ENCODE measurements at places on chromosomes 12 and 14. TPM values are rescaled to one million over a fixed set of nuclear protein-coding genes. Genes with fewer than 3 reads are reported as not detected.

- DNase-seq = no peak
Observed at GRCh38 chr12:1703771-1704722, 13.2 kb downstream of the ADIPOR2 start.

GRCh38 chr14:94373708-94374107 lies 14.7 kb downstream of the SERPINA1 start:
- DNase-seq = no peak

DNA sequence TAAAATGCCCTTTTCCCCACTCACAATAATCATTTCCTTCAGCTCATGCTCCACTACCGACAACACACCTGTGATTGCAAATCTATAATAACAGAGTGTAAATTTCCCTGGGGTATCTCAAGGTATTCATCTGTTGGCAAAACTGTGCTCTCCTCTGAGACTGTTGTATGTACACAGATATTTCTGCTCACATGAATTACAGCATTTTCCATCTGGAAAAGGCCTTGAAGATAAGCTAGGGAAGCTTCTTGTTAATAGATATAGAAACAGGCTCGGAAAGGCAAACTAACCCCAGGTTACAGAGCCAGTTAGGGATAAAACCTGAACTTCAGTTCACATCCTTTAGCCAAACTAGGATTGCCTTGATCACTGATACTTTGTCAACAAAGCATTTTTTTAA lies 210.4 kb upstream of the KRR1 start:
- no peak for DNase-seq

DNA sequence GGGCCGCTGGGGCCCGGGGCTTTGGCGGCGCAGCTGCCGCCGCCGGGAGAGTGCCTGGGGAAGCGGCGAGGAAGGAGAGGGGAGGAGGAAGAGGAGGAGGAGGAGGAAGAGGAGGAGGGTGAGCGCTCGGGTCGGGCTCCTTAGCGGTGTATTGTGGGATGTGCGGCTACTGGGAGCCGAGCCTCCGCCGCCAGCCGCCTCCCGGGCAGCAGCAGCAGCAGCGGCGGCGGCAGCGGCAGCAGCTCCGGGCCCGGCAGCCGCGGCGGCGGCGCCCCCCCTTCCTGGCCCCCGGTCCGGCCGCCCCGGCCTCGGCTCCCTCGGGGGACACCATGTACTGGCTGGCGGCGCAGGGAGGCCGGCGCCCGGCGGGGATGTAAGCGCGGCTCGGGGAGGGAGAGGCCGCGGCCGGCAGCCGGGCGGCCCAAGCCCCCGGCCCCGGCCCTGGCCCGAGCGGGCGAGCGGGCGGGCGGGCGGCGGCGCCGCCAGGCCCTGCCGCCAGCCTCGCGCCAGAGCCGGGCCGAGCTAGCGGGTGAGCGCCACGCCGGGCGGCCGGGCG lies at the start of gene SETD1B:
Gene SETD1B (plus strand): TSS at position 149 of the 556 bp plus-strand sequence. CDS start 729 bp downstream, outside the sequence.
- no peak for DNase-seq

- DNase-seq = no peak
Observed at GRCh38 chr14:91654836-91655235, 77.0 kb downstream of the CATSPERB start.

- no peak for DNase-seq
Observed at GRCh38 chr12:113815031-113815430, 151.1 kb downstream of the RBM19 start.

GRCh38 chr12:90335566-90335965 lies 619.4 kb downstream of the CCER1 start:
- DNase-seq = no peak

GRCh38 chr14:33941718-33942117 lies 9.2 kb downstream of the EGLN3 start:
- DNase-seq = no peak

DNA sequence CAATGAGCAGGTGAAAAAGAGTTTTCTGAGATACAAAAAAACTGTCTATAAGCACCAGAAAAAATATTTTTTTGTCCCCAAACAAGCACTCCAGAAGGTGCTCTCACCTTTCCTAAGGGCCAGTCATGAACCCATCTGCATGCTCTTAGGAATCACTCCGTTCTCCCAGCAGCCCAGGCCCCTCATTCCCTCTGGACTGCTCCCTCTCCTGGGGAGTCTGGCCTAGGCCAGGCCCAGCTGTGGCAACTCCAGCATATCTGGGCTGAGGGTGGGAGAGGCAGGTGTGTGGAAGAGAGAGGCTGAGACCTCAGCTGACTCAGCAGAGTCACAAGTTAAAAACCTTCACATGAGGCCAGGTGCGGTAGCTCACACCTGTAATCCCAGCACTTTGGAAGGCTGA lies 54.6 kb downstream of the TRAFD1 start:
- no peak for DNase-seq

The STYK1 gene
- total RNA-seq = not detected

- DNase-seq = no peak
Observed at GRCh38 chr14:74480046-74480445, 13.1 kb downstream of the NPC2 start.

The KLRC3 gene
- 4.9 TPM for total RNA-seq

GRCh38 chr12:46154221-46154985 lies 114.4 kb downstream of the SLC38A1 start:
- DNase-seq = no peak

- no peak for DNase-seq
Observed at GRCh38 chr14:92012121-92012748, 27.6 kb downstream of the TRIP11 start.

DNA sequence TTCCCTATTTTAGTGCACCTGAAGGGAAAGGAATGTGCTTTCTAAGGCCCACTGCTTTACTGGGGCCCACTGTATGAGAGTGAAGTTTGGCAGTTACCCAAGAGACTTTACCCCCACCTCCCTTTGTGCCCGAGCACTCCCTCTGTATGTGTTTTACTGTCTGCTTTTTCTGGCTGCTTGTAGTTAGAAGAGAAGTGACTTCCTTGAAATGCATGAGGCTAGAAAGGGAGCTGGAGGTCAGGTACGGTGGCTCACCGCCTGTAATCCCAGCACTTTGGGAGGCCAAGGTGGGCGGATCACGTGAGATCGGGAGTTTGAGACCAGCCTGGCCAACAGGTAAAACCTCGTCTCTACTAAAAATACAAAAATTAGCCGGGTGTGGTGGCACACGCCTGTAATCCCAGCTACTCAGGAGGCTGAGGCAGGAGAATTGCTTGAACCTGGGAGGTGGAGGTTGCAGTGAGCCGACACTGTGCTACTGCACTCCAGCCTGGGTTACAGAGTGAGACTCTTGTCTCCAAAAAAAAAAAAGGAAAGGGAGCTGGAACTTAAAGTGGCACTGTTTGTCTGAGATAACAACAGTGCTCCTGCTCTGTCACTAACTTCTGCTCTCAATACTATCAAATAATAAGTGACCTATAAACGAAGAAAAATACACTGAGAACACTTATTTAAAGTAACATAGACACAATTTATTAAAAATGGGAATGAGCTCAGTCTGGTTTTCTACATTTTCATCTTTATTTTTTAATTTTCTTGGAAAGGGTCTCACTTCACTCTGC lies 5.8 kb downstream of the TRIP11 start:
- no peak for DNase-seq

GRCh38 chr12:5789469-5789968 lies 155.5 kb downstream of the ANO2 start:
- DNase-seq = no peak

- no peak for DNase-seq
Observed at GRCh38 chr12:3044141-3044630, 33.0 kb upstream of the TSPAN9 start.

- no peak for DNase-seq
Observed at GRCh38 chr14:90616881-90617280, 199.3 kb downstream of the TTC7B start.

- no peak for DNase-seq
Observed at GRCh38 chr14:93903342-93904184, 23.6 kb upstream of the FAM181A start.

The C12orf54 gene
- total RNA-seq = not detected

GRCh38 chr12:27330846-27331245 lies 1.8 kb upstream of the BMAL2 start:
- no peak for DNase-seq

The RNU4-1 gene
- 2,875 TPM for total RNA-seq

The BCDIN3D gene
- 5.3 TPM for total RNA-seq

The GLS2 gene
- 0.31 TPM for total RNA-seq

- DNase-seq = no peak
Observed at GRCh38 chr14:50001999-50002925, 109.4 kb downstream of the ARF6 start.

DNA sequence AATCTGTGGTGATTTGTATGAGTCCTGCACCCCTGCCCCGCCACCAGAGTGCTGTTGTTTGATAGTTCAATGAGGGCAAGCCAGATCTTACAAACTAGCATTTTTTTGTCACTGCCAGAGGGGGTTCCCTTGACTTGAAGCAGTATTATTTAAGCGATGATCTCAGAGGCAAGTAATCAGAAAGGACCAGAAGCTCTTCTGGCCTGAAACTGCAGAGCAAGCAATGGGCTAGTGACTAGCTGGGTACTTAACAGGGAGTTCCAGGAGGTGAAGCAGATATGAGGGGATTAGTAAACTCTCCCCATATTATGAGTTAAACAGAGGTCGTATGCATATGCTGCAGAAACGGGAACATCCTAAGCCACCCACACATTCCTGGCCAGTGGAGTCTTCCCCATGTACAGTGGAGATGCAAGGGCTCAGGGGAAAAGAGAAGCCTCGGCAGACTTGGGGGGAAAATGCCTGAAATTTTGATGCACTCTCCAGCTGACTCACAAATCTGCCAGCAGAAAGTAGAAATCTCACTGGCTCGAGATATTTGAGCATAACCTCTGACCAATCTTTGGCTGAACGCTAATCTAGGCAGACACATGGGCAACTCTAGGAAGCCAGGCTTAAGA lies 8.3 kb upstream of the CRACR2A start:
- DNase-seq = no peak

DNA sequence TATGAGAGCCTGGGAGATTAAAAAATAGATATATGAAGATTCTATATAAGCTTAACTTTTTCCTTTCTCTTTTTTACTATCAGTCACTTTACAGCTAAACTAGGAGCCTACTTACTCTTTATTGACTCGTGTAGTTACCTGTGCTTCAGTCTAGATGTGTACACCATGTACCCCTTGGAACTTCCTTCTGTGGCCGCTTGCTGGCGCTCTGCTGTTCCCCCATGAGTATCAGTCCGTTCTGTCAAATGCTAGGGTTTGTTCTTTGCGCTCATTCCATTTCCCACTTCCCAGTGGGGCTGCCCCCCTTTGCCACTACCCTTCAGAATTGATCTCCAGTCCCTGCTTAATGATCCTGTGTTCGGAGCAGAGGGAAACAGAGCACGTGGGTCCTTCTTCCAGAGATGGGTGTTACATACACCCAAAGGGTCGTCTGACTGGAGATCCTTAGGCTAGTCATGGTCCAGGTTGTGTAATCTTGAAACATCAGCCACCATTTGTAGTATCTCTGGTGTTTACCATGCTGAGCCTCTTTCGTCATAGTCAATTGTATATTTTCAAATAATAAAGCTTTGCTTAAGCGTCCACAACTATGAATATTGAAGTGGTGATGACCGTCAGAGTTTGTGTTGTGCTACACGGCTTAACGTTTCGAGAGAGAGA lies 160.0 kb downstream of the FBXL14 start:
- DNase-seq = no peak

DNA sequence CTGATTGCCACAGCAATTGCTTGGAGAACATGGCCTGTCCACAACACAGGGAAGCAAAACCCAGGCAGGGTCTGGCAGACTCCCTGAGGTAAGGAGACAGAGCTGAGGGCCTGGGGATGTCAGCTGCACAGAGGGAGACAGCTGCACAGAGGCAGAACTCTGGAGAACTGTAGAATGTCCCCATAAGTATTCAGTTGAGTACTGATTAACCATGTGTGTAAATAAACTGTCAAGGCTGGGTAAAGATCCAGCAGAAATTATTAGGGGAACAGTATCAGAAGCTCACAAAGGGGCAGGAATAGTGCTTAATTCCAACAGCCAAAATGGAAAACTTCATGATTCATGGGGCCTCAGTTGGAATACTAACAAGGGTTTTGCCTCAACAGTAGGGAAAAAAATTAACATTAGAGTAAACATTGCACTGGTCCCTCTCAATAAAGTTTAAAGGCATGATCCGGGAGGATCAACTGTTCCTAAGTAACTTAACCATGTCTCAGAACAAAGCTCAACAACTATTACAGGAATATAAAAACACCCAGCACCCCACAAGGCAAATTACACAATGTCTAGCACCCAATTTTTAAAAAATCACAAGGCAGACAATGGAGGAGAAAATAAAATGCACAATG lies 201.3 kb upstream of the RASSF8 start:
- DNase-seq = no peak

Measured in osteocyte (in vitro differentiated cells).